Germinal center (tissue), 1 donor: ENCODE measurements at places on chromosomes 2 and 18.
A peak's percentile ranks its signal among the peaks of the same experiment; 100 is the strongest.

GRCh38 chr2:75497256-75497655 is 63.5 kb downstream of the EVA1A start:
- DNase-seq = no peak

DNA sequence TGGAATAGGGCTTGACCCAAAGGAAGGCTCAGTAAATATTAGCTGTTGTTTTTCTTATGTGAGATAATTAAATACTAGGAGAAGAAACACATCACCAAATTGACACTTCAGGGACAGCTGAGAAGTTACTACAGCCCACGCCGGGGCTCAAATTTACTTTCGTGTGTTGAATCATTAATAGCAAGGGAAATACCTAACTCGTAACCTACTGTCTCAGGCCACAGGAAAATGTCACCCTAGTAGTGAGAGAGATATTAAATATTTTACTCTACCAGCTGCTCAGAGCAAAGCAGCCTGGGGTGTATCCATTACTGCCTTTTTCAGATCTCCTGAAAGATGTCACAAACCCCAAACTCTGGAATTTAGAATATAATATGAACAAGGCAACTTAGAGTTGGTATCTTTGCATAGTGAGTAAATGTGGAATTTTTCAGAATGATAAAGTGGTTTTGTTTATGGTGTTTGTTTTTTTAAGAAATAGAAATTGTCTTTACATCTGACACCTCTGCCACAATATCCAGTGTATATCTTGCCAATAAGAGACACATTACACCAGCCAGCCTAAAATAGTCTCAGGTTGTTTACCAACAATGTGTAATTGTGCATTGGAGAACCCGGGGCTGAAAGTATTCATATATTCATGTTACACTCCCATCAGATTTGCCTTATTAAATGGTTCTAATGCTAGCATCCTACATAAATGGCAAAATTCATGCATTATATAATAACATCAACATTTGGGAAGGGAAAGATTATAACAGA is 48.4 kb downstream of the ATP8B1 start:
- DNase-seq = no peak

GRCh38 chr2:88098558-88098900 is 29.3 kb downstream of the FABP1 start:
- no peak for DNase-seq

GRCh38 chr2:226124548-226125011 is 675.0 kb downstream of the IRS1 start:
- DNase-seq = no peak

- no peak for DNase-seq
Measured at GRCh38 chr18:61797696-61798590, 94.9 kb downstream of the RNF152 start.

DNA sequence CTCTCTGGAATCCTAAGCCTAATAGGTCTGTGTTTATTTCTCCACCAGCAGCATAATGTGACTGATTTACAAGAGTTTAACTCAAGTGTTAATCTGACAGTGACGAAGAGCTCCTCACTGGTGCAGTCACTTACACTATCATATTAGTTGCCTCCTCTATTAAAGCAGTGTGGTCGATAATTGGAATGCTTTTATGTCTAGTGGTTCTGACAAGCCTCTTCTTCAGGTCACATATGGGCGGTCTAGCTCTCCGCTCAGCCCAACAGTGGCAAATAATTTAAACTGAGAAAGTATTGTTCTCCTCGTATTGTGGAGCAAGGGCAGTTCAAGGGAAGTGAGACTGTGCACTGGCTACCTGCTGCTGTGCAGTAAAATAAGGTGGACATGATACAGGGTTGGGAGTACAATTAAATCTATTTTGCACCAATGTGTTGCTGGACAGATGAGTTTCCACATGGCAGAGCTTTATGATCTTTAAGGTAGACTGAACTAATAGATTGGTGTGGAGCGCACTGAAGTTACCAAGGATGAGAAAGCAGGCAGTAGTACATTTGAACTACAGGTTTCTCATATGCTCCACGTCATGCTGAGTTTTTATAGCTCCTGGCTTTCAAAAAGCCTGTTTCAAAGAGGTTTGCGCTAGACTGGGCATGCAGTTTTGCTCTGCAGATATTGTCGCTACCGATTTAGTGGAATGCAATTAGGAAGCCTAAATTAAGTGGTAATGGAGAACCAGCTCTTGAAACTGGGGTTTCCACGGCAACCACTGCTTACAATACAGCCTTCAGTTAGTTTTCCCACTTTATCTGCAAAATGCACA is 151.7 kb upstream of the POU3F3 start:
- no peak for DNase-seq

- DNase-seq = no peak
Measured at GRCh38 chr2:4937550-4937949, 754.6 kb upstream of the SOX11 start.

- no peak for DNase-seq
Measured at GRCh38 chr18:33583901-33584300, 5.9 kb downstream of the ASXL3 start.

DNA sequence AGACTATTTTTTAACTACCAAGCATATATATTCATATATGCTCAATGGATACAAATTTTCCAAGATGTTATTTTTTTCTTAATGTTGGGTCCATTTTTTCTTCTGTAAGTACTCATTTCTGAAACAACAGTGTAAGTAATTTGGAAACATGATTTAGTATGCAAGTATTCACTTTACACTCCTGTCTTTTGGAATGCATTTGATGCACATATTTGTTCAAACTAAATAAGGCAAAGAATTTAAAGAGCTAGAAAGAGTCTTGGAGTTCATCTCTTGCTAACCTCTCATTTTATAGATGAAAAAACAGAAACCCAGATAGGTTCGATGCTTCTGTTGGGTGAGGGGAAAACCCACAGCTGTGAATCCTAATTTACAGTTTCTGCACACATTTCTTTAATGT is 439.5 kb upstream of the RAB12 start:
- no peak for DNase-seq

DNA sequence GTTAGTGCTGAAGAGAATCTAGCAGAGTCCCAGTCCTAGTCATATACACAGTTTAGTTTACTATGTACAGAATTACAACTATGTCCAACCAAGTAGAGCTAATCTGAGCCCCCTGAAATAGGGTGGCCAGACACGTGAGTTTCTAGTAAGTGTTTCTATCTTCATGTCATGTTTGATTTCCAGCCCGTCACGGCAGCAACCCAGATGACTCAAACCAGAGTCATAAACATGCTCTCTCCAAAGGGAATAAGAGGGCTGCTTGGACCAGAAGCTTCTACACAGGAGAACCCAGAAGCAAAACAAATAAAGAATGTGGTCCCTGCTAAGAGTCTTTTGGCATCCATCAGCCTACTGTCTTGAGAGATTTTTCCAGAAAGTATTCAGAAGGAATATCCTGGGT is 64.9 kb upstream of the WIPF1 start:
- no peak for DNase-seq

GRCh38 chr18:75213611-75214331 is 3.2 kb downstream of the TSHZ1 start:
- no peak for DNase-seq

DNA sequence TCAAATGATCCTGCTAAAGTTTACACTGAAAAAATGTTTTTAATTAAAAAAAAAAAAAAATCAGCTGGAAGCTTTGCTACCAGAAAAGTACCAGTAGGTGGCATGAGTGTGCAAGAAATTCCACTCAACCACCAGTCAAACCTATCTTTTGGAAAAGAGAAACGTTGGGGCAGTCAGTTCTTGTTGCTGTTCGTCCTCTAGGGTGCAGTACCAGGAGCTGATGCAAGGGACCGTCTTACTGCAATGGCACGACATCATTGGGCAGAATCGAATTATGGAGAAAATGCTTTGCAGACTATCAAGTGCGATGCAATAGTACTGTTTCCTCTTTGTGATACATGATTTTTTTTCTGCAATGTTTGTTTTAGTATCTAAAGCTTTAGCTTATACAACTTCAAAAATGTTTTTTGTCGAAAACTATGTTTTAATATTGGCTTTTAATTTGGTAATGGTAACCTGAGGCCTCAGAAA is 18.3 kb downstream of the YPEL5 start:
- DNase-seq = peak; percentile 90

- peak; percentile 75 for DNase-seq
Measured at GRCh38 chr2:10810202-10811161, 2.1 kb downstream of the PDIA6 start.

- no peak for DNase-seq
Measured at GRCh38 chr2:13524492-13524891, 807.8 kb downstream of the TRIB2 start.

DNA sequence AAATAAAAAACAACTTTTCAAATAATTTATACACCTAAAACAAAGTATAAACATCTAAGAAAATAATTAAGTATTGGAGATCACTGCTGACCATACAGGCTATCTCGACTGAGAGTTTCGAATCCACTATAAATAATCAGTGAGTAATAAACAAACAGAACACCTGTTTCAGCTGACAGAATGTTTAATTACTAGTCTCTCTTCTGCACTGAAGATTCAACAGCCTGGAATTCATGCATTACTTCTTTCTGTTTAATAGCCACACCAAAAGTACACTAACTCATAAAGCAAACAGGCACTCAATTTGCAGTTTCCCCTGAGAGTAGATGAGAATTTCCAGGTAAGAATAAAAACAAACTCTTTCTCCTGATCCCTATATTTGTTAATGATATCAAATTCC is 138.5 kb downstream of the RBMS1 start:
- no peak for DNase-seq

GRCh38 chr18:28999726-29000125 is 822.8 kb upstream of the CDH2 start:
- no peak for DNase-seq
